ENCODE measurements at places on chromosomes 3 and 15.

DNA sequence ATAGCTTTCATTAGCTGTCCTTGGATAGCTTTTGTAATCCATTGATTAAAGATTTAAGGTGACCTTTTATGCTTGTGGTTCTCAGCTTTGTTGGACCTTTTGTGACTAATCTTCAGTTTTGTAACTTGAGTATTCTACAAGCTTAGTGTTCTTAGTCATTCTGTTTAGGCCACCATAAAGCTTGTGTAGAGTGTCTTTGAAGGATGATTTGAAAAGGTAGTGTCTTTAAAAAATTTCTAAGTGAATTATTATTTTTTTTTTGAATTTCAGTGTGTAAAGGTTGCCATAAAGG lies 7.5 kb downstream of the MORF4L1 start:
- DNase-seq: no peak

- peak; percentile 93 for DNase-seq
These were observed 37.7 kb upstream of the GNB5 start for GRCh38 chr15:52228921-52229320.

- no peak for DNase-seq
These were observed 24.2 kb downstream of the TRIM71 start for GRCh38 chr3:32841867-32842470.

DNA sequence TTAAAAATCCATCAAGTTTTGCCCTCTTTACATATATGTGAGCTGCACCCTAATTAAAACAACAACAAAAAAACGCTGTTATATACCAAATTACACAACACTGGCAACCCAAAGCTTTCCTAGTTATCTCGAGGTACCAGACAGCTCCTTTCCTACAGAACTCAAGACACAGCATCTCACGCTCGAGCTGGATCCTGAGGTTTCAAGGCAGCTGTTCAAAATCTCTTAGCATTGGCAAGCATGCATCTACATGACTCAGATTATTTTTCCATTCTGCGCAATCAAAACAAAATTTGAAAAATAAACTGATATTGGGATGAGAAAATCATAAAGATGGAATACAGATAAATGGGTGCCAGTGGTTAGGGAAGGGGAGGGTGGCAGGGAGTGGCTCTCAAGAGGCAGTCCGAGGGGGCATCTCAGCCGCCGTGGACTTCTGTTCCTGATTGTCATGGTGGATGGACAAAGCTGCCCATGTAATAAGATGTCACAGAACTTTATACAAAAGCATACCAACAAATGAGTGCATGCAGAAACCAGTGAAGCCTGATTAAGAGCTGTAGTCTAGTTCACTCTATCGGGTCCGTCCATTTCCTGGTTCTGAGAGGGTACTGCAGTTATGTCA lies 91.5 kb downstream of the ADAMTS17 start:
- DNase-seq: no peak

GRCh38 chr3:64074060-64074459 lies 50.8 kb upstream of the PSMD6 start:
- no peak for DNase-seq
